ENCODE measurements at places on chromosomes 11 and 22.

- DNase-seq = no peak
Measured at GRCh38 chr22:42608823-42609361, 5.8 kb downstream of the POLDIP3 start.

DNA sequence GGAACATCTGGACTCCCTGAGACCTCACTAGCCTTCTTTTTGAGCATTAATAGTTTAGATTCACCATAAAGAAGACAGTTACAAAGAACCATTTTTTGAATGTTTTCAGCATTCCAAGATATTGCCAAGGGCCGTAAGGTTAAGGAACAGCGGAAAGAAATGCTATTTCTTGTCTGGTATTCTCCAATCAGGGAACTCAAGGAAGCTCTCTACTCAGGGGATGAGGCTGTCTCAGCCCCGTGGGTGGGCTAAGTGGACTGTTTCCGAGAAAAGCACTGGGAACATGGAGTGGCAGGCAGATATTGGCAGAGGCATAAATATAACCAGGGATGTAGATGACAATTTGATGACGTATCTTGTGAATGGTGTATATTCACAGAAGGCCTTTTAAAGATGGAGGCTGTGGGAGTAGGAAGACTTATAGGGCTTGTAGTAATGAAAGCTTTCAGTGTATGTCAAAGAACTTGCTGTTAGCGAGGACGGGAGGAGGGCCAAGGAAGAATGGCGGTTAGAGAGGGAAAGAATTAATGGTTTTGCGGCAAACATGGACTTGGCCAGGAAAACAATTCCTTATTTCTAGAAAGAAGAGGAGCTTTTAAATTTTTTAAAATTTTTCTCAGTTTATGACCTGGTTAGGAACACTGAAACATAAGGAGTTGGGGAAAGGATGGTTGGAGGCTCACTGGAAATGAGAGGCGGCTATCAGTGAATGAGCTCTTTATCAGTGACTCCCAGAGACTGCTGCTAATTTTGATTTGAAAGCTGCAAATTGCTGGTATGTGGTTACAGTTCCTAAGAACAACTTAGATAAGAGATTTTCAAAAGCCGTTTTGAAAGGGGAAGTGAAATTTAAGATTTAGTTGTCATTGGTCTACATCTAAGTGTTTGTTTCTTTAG lies 64.6 kb downstream of the ST3GAL4 start:
- peak; percentile 100 for DNase-seq

- no peak for DNase-seq
Measured at GRCh38 chr11:2698386-2699184, 1.2 kb downstream of the KCNQ1OT1 start.

DNA sequence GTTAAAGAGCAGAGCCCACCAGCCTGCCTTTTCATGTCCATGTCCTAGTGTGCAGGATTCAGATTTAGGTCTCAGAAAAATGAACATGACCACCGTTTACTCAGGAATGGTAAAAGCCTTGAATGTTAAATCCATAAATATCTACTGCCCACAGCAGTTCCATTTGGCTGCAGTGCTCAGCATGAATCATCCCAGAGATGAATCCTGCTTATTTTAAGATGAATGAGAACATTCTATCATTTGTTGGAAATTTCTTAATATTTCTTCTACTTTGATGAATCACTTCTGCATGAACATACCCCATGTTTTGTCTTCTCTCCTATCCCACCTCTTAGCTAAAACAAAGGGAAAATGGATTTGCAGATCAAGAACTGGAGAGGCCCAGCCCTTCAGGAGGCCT lies 47.5 kb upstream of the AQP11 start:
- no peak for DNase-seq

GRCh38 chr11:36041988-36042611 lies 98.2 kb downstream of the LDLRAD3 start:
- DNase-seq = no peak

- no peak for DNase-seq
Measured at GRCh38 chr11:34916843-34917770, 689 bp downstream of the PDHX start.
